ENCODE measurements at places on chromosomes 12 and 14. TPM values are rescaled to one million over a fixed set of nuclear protein-coding genes. Genes with fewer than 3 reads are reported as not detected.

CARMIL3 gene
- total RNA-seq: 0.17 TPM

ANO4 gene
- 11.3 TPM for total RNA-seq

GLT1D1 gene
- under 0.01 TPM for total RNA-seq

ESPL1 gene
- total RNA-seq: 0.26 TPM

ABCC9 gene
- 9.9 TPM for total RNA-seq

SIRT4 gene
- total RNA-seq: 2.5 TPM

IRAK3 gene
- total RNA-seq: 7.4 TPM

INTS13 gene
- 33.0 TPM for total RNA-seq

ENDOU gene
- 0.17 TPM for total RNA-seq

SLC25A47 gene
- under 0.01 TPM for total RNA-seq

PUS7L gene
- 14.4 TPM for total RNA-seq

ALX1 gene
- not detected for total RNA-seq

GPR162 gene
- 11.8 TPM for total RNA-seq

AMN gene
- total RNA-seq: under 0.01 TPM

NANOG gene
- total RNA-seq: not detected

AMDHD1 gene
- 0.33 TPM for total RNA-seq

INHBE gene
- 26.4 TPM for total RNA-seq

LMNTD1 gene
- total RNA-seq: not detected

SINHCAF gene
- total RNA-seq: 14.4 TPM

KRT3 gene
- total RNA-seq: not detected

BRAP gene
- 19.0 TPM for total RNA-seq

TMCC3 gene
- total RNA-seq: 0.33 TPM

C12orf54 gene
- total RNA-seq: not detected

EPYC gene
- total RNA-seq: not detected

RPS29 gene
- total RNA-seq: 1,182 TPM

NR4A1 gene
- 2.1 TPM for total RNA-seq

TGFB3 gene
- 10.5 TPM for total RNA-seq

SAMD15 gene
- 0.33 TPM for total RNA-seq

LBHD2 gene
- not detected for total RNA-seq

RIN3 gene
- 5.4 TPM for total RNA-seq

SOAT2 gene
- not detected for total RNA-seq

CEBPE gene
- not detected for total RNA-seq
